ENCODE measurements at places on chromosomes 6 and 20.

- DNase-seq, result no peak
Measured at GRCh38 chr20:25253606-25254275, 5.9 kb downstream of the PYGB start.

DNA sequence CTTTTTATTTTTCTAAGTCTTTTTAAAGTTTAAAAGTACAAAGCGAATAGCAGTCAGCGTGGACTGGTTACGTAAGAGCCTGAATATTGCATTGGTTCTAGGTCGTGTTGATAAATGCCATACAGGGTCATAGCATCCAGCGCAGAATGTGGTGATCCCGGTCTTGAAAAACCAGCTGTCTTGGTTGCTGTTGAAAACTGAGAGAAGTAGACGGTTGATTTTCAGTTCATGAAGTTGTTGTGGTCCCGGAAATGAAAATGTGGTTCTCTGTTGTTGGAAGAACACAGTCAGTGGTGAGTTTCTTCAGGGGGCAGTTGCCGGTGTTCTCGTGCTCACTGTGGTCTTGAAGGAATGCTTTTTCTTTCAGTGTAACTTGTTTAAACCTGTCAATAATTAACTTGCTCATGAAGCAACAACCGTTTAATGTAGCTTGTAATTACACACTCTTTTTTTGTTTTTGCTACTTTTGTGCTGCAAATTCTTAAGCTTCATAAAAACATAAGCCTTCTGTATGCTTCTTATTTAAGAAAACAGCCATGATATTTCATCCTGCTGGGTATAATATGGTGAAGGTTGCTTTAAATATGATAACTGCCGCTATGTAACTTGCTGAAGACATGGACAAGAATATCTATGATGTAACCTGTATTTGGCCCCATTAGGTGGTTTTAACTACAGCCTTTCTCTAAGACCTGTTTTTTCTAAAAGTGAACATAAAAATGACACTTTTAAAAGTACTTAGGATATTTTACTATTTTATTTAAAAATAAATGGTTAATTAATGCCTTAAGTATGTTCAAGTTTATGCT is 64.8 kb upstream of the KIF25 start:
- DNase-seq, result no peak

GRCh38 chr6:56693246-56693607 is 50.5 kb upstream of the DST start:
- no peak for DNase-seq

DNA sequence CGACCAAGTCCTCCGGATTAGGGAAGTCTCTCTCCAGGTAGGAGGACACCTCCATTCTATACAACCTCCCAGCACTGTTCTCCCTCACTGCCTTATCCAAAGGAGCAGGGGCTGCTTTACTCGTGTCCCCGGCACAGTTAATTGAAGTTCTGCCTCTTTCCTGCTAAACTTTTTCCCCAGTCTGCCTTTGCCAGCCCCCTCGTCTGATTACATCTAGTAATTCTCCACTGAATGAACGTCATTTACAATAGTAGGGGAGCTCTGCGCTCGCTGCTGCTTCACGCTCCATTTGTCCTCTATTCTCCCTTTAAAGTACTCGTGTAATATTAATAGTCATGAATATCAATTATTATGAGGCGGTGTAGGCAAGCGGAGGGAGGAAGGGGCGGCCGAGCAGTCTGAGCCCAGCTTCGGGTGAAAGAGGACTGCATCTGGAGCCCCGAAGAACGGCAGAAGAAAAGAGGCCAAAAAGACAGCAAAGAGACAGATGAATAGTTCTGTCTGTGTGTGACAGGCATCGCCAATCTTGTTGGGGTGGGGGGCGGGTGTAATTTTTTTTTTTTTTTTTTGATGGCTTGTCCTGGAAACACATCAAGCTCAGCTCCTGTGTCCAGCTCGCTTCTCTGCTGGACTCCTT is 2.9 kb downstream of the TFAP2B start:
- DNase-seq, result no peak

- DNase-seq, result no peak
Measured at GRCh38 chr6:18712595-18712994, 325.4 kb downstream of the RNF144B start.

- no peak for DNase-seq
Measured at GRCh38 chr6:90288404-90288803, 8.2 kb downstream of the BACH2 start.

DNA sequence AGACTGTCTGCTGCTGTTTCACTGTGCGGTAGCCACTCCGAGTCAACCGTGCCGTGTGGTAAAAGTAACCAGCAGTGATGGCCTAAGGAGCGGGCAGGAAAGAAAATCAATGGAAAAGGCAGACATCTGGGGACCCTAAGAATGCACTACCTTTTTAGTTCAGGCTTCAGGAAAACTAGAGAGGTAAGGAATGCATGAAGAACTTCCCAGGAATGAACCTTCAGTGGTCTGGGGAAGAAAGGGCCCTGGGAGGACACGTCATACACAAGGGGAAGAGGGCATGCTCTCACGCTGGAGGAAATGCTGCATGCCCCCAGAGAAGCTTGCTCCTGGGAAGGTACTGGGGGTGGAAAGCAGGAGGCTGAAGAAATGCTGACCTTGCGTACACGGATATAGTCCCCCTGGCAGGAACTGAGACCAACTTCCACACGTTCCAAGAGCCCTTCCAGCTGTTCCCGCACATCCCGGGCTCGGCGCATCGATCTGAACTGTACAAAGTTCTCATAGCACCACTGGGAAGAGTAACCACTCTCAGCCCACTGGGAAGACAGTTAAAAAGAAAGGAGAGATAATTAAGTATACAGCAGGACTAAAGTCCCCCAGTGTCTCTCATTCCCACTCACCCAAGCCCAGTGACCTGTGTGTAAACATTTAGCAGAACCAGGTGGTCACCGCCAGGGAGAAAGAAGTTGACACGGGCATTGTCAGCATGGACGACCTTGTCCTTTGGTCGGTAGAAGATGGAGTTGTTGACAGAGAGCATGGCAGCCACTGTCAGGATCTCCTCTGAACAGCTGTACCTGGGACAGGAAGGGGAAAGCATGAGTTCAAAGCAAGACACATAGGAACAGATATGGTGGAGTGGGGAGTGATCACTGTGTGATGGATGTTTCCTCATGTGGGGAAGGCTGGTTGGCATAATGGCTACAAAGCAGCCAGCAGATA is 8.1 kb downstream of the C6orf136 start:
- no peak for DNase-seq

DNA sequence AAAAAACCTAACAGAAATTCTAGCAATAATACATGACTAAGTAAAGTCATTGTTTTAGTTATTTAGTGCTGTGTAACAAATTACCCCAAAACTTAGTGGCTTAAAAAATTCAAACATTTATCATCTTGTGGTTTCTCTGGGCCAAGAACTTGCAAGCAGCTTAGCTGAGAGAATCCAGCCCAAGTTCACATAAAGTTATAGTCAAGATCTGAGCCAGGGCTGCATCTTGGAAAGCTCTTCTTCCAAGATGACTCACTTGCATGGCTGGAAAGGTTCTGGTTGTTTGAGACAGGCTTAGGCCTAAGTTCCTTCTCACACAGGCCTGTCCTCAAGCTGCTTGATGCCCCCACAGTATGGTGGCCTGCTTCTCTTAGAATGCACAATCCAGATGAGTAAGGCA is 217.8 kb upstream of the TSHZ2 start:
- DNase-seq, result no peak

DNA sequence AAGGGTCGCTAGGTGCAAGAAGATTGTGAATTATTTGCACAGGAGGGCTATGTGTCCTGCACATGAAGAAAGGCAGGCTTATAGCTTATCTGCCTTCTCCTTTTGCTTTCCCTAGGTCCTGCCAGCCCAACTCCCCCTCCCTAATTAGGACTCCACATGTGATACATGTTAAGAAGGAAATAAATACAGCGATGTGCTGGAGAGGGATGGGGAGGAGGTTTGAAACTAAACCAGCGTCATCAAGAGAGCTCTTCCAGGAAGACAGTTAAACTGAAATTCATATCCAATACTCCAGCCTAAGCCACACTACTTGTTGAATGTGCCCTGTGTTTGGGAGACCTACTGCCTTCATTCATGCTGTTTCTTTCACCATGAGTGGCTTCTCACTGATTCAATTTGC is 34.9 kb upstream of the UTRN start:
- no peak for DNase-seq
